GF-D8 (cell line): ENCODE measurements at places on chromosomes 7 and 10.
A peak's percentile ranks its signal among the peaks of the same experiment; 100 is the strongest.

GRCh38 chr7:101823596-101823995, 6.2 kb downstream of the CUX1 start:
- DNase-seq = no peak

DNA sequence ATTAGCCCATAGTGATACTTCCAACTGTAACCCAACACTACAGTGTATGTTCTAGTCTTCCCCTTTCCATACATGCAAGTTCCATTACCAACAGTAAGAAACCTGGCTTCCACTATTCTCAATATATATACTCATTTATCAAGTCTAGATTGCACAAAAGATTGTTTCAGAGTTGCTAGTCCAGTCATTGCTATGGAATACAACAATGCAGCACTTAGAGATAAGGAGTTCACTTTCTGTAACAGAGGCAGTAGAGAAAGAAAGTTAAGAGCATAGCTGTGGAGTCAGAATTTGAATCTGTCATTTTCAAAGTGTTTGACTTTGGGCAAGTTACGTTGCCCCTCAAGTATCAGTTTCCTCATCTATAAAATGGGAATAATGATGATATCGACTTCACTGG, 90.1 kb downstream of the RTKN2 start:
- DNase-seq = no peak

DNA sequence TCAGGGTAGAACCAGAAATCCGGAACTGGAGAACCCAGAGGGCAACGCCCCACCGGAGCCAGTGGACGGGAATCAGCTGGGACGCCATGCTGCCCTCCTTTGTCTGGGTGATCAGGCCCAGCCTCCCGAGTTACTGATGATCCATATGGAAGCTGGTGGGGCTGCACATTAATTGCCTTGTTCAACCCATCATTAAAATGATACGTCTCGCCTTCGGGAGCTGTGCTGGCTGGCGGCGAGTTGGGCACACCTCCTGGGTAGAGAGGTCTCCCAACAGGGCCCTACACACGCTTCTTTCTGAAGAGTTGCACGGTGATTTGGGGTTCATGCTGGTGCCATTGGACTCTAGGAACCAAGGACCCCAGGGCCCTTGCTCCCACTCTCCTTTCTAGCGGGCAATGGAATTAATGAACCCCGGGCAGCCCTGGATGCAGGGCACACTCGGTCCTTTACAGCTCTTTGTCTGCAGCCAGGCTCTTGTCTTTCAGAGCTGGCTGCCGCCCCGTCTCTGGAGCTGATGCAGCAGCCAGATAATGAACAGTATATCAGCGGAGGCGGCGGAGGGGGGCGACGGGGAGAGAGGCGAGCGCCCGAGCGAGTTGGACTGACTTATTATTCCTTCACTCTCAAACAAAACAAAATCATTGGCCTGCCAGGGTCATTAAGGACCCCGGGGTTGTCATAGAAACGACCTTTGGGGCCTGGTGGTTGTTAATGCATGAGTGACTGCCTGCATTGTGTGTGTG, 412.2 kb upstream of the ZMIZ1 start:
- no peak for DNase-seq

DNA sequence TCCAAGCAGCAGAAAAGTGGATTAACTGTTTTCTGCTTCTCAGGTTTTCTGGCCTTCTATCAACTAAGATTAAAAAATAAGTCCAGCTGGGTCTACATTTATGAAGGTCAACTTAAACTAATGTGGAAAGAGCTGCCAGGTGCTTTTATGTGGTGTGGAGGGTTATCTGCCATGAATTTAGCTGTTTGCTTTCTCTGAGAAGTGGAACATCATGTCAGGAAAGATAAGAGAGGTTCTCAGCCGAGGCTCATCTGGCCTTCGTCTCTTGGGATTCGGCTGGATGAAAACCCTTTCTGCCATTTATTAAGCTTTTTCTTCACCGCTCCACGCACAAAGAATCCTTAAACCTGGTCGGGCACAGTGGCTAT, 5.5 kb downstream of the PTPRN2 start:
- DNase-seq = no peak

DNA sequence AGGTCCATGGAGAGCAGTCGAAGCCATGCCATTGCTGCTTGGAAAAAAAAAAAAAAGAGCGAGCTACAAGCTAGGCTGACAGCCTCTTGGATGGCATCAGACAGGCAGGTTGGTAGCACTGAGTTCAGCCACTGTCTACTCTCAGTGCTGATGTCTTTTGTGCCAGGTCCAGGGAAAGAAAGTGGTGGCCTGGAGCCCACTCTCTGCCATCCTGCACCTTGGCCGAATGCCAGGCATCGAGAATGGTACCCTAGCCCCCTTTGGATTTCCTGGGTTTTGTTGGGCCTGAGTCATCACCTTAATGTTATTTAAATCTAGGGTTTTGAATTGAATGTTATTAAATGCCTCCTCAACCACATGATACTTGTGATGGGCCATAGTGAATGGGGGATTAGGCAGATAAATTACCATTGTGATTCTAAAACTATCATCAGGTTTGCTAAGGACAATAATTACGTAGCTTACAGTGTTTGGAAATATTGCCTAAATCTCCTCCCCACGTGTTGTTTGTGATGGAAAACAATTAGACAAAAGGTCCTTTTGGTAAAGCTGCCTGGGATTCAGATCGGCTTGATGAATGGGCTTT, 195.7 kb upstream of the GPR26 start:
- no peak for DNase-seq

- no peak for DNase-seq
These were observed 110.2 kb upstream of the EGR2 start for GRCh38 chr10:62926407-62926806.

DNA sequence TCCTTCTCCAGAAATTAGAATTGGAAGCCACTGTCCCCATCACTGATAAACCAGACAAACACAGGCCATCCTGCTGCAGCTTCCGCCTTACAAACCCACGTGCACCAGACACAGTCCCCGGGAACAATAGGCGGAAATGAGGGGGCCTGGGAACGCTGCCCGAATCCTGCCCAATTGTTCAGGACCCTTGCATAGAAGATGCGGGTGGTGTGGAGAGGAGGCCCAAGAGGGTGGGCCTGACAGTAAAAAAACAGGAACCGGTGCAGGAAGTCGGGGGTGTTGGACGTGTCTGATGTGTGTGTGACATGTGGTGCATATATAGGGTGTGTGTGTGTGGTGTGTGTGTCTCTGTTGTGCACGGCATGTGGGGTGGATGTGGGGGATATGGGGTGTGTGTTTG, 26.5 kb upstream of the CHST15 start:
- no peak for DNase-seq

DNA sequence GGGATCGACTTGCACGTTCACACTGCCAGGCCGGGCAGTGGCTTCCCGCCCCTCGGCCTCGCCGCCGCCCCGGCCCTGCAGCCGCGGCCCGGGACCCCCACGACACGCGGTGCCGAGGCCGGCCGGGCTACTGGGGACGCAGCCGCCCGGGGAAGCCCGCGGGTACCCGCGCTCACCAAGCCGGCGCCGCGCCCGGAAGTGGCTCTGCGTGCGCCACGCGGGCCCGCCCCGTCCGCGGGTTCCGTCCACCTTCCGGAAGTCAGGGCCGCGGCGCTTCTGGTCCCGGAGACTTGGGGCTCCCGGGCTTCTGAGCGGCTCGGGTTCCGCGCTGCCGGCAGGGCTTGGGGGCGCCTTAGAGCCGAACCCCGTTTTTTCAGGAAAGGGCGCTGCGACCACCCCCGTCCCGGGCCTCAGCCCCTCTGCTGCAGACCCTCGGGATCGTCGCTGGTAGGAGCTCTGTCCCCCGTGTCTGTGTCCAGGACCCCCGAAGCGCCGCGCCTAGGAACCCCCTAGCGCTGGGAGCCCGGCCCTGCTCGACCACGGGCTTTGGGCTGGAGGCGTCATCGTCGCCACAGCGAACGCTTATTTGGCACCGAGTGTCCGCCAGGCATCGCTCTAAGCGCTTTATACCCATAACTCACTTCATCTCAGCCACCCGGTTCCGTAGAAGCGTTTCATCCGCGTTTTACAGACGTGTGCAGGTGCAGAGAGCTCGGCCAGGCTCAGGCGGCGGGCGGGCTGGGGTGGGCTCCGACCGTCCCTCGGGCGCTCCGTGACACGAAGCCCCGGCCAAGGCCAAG, at the start of gene PSMG3:
Gene PSMG3 (minus strand): TSS at position 200 of the 800 bp plus-strand sequence. CDS start 693 bp downstream, outside the sequence.
- peak; percentile 75 for DNase-seq

DNA sequence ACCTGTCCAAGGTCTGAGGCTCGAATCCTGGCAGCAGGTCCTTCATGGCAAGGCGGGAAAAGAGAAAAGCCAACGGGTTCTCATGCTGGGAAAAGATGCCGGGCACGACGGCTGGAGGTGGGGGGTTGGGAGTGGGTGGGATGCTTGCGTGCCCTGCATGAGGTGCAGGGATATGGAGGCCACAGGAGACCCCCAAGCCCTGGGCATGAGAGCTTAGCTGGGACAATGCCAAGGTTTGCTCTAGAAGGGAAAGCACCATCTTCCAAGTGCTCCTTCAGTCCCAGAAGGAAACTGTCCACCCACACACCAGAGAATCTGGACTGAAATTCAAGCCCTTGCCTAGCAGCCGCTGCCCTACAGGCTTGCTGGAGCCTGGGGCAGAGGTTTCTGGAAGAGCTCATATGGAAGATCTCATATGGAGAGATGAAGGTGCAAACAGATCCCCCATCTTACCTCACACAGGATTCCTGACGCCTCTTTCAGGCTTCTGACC, 64.3 kb downstream of the ZRANB1 start:
- DNase-seq = no peak

- DNase-seq = peak; percentile 54
These were observed 7.3 kb upstream of the ZNF777 start for GRCh38 chr7:149468208-149468607.

DNA sequence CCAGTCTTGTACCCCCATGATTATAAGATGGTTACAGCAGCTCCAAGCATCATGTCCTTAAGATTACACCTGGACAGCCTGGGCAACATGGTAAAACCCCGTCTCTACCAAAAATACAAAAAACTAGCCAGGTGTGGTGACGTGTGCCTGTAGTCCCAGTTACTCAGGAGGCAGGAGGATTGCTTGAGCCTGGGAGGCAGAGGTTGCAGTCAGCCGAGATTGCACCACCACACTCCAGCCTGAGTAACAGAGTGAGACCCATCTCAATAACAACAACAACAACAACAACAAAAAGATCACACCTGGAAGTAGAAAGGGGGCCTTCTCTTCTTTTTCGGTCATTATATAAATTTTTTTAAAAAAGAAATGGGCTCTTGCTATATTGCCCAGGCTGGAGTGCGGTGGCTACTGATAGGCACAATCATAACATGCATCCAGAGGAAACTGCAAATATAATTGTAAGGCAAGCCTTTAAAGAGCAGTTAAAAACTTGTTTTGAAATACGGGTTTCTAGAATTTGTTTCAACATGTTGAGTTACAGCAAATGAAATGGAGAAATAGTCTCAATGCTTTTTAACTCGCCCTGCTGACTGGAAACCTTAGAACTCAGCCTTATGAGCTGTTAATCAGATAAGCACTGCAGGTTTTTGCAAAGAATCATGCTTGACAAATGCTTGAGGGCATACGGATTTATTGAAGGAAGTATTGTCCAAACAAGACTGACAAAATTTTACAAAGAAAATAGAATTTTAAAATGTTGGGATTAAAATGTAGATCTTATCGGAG, 4.7 kb upstream of the ENTPD7 start:
- no peak for DNase-seq

GRCh38 chr10:108582387-108582786, 1340.9 kb downstream of the XPNPEP1 start:
- no peak for DNase-seq

DNA sequence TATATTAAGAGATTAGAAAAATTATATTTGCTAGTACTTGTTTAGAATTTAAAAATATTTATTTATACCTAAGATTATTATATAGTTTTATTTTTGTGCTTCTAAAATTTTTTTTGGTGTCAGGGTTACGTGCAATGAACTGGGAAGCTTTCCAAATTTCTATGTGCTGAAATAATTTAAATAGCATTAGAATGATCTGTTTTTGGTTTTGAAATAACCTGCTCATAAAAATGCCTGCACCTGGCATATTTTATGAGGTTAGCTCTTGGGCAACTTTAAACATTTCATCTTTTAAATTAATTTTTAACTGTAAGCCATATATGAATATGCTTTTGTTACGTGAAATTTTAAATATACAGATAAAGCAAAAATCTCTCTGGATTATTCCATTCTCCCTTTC, 482.5 kb downstream of the GLRX3 start:
- DNase-seq = no peak

DNA sequence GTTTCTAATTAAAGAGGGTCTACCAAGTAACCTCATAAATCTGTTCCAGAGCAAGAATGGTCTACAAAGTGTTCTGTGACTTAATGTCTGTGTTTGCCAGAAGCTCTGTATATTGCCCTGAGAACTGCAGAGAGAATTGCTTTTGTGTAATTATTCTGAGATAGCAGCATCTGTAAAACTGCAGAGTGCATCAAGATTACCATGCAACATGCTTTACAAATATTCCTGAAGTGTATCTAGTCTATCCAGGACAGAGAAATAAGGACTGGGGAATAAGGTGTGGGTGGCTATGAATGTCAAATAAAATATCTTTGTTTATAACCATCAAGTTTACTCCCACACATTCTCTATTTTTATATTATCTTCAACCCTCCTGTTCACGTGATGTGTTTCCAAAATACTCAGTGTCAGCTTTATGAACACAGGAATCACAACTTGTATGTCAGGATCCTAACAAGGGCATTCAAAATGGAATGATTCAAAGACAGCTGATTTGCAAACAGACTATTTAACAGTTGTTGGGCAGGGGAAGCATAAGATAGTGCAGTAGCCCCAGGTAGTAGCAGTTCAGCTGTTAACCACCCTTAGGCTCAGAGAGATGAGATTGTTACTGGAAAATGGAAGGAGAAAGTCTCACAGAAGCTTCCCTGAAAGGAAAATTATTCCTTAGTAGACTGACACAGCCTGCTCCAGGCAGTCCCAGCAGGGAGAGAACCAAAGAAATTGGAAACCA, 15.3 kb upstream of the LIPA start:
- DNase-seq = no peak

GRCh38 chr10:88083597-88083989, 220.2 kb downstream of the PTEN start:
- no peak for DNase-seq

GRCh38 chr7:138746073-138746472, 44.9 kb upstream of the SVOPL start:
- DNase-seq = no peak

DNA sequence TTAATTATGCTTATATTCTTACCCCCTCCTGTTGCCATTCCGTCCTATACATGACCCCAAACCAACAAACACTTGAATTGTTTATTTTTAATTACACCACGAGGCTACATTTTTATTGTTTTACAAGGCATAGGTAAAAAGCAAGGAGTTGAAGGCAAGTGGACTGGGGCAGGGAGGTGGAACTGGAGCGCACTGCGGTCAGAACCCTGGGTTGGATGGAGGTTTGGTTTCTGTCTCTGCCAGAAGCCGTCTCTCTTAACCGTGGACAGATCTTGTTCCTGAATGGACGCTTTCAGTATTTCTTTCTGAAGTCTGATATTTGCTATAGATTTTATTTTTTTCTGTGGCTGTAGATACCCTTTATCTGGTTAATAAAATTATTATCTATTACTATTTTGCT, 19.9 kb upstream of the IGFBP3 start:
- DNase-seq = no peak

DNA sequence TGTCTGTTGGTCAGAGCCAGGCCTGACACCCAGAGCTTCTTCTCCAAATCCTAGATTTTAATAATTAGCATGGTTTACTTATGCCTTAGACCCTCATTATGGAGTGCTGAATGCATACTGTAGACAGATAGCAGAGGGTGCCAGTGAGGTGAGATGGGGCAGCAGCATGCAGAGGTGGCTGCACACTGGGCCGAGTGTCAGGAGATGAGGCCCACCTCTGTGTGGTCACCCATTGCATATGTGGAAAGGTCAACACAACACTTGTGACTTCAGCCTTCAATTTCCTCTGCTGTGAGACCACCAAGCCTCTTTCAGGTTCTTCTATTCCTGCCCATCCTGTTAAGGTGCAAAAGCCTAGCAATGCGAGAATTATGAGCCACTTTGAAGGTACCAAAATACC, 39.7 kb upstream of the NMT2 start:
- DNase-seq = no peak
